ENCODE measurements at places on chromosomes 12 and 14.

GRCh38 chr12:13085968-13086686 lies 17.3 kb downstream of the GSG1 start:
- DNase-seq, result no peak

GRCh38 chr12:5171701-5172100 lies 128.0 kb downstream of the KCNA5 start:
- DNase-seq, result no peak

DNA sequence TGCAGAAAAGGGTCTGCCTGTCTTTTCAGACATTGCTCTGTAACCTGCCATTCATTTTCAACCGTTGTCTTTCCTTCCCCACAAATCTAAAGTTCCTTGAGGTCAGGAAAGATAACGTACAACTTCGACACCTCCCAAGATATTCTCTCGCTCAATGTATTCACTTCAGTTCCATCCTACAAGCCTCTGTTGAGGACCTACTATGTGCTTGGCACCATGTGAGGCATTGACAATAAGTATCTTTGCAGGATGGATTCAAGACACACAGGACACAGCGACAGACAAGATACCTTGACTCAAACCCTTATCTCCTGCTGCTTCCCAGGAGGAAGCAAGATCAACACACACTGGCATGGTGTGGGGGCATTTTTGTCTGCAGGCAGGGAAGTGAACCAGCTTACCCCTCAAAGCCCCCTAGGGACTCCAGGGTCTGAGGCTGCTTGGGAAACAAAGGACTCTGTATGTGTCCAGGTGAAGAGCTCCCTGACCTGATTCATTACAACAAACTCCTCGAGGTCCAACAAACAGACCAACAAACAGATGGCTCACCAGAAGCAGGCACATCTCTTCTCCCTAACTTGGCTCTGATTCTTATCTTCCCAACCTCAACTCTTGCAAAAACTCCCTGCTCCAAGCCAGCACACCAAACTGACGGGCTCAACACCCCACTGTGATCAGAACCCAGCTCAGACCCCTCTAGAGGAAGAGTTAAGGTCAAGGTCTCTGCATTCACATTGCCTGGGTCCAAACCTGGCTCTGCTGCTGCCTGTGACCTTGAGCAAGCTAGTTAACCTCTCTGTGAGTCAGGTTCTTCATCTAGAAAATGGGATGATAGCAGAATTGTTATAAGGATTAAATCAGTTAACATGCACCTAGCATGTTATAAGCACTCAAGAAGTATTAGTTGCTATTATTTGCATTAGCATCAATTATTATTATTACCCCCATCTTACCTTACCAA lies 6.3 kb downstream of the NUAK1 start:
- DNase-seq, result no peak

DNA sequence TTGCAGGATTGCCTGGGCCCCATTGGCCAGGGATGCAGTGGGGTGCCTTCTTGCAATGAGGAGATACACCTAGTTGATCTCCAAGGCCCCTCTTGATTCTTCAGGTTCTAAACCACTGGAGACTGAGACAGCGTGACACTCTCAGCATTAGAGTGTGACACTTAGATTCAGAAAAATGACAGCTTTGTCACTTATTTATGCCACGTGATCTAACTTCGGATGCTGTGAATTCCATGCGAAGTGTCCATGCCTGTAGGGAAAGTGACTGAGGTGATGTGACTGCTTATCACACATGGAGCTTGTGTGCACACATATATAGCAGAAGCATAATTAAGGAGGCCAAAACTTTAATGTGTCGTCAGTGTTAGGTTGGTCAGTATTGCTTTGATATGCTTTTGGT lies 30.4 kb downstream of the FBXW8 start:
- no peak for DNase-seq

- no peak for DNase-seq
These were observed 70.8 kb downstream of the WDR20 start for GRCh38 chr14:102210421-102211042.

DNA sequence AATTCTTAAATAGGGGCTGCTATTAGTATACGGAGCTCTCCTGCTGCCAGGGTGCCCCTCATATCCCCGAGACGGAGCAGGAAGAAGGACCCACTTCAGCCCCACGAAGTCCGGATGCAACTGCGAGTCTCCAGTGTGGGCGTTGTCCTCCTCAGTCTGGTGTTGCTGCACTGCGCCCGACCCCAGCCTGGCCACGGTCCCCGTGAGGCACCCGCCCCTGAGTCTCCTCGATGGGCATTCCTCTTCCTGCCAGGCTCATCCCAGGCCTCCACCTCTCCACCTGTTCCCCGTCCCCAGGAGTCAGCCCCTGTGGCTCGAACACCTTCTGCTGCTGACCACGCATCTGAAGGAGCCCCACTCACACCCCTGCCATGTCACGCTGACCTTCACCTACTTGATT lies 68.1 kb upstream of the SFSWAP start:
- no peak for DNase-seq

- DNase-seq, result no peak
These were observed 9.7 kb downstream of the GLTP start for GRCh38 chr12:109870648-109871047.

DNA sequence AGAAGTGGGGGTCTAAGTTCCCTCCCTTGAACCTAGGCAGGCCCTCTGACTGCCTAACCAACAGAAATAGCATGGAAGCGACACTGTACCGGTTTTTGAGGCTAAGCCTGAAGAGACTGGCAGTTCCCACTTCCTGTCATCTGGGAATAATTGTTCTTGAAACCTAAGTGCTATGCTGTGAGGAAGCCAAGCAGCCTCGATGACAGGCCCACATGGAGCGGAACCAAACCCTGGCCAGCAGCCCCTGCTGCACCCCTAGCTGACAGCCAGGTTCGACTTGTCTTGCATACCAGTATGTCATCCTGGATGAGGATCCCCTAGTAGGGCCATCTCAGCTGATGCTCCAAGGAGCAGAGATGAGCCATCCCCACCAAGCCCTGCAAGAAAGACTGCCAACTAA lies 6.4 kb upstream of the GPR68 start:
- DNase-seq, result no peak

- no peak for DNase-seq
These were observed 2.6 kb upstream of the CNOT2 start for GRCh38 chr12:70240673-70241072.

DNA sequence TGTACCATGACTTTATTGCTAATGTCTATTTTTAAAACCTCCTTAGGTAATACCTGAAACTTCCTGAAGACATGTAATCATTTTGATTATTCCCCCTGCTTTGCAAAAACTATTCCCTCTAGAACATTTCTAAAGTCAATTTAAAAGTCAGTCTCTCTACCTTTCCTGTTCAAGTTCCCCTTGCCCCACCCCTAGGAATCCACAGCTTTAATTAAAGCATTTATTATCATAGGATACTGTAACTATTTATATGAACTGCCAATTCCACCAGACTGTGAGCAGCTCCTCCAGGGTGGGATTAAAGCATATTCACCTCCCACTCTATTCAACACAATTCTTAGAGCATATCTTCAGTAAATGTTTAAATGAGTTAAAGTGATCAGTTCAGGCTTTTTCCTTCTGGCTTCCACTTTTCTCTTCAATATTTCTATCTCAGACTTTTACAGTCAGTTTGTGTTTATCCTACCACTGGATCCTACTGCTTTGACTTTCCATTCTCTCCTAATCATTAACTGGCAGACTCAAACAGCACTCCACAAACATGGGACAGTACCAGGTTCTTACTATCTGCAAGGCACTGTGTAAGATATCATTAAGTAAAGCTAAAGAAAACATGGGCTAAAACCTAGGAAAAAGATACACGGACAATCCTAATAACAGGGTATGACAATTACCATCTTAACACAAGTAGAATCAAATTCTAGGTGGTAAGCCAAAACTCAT lies 39.1 kb downstream of the PTPN21 start:
- DNase-seq, result no peak

- DNase-seq, result no peak
These were observed 164.9 kb downstream of the DYRK2 start for GRCh38 chr12:67813456-67813904.

- no peak for DNase-seq
These were observed 3.2 kb upstream of the HOXC11 start for GRCh38 chr12:53969588-53970259.

DNA sequence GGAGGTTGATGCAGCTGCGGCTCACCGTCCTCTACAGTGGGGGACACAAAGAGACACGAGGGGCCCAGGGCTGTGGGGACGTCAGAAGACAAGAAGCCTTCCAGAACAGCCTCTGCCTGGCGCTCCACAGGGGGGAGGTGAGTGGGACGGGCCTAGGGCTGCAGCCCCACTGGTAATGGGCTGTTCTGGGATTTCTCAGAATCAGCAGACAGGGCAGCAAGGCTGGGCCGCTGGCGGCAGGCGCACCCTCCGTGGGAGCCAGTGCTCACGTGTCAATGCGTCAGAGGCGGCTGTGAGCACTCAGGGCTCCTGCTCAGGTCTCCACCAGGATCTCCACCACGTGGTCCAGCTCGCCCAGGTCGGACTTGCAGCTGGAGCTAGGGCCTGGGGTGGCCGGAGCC lies 10.0 kb downstream of the CDCA4 start:
- no peak for DNase-seq

- no peak for DNase-seq
These were observed 1542.6 kb downstream of the AACS start for GRCh38 chr12:126607867-126608266.

DNA sequence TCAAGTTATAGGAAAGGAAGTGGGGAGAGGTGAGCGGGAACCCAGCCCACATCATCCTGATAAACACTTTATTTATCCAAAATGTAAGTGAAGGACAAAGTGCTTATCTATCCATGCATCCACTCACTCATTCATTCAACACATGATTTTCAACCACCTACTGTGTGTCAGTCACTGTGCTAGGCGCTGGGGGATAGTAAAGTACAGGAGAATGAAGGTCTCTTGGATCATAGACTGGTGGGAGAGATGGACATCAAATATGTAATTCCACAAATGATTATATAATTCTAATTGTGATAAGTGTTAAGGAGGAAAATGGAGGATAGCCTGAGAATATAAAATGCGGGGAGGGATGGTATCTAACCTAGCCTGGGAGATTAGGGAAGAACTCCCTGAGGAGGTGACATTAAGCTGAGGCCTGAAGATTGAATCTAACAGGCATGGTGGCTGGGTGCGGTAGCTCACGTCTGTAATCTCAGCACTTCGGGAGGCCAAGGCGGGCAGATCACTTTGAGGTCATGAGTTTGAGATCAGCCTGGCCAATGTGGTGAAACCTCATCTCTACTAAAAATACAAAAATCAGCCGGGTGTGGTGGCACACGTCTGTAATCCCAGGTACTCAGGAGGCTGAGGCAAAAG lies 41.3 kb upstream of the CHST11 start:
- no peak for DNase-seq

DNA sequence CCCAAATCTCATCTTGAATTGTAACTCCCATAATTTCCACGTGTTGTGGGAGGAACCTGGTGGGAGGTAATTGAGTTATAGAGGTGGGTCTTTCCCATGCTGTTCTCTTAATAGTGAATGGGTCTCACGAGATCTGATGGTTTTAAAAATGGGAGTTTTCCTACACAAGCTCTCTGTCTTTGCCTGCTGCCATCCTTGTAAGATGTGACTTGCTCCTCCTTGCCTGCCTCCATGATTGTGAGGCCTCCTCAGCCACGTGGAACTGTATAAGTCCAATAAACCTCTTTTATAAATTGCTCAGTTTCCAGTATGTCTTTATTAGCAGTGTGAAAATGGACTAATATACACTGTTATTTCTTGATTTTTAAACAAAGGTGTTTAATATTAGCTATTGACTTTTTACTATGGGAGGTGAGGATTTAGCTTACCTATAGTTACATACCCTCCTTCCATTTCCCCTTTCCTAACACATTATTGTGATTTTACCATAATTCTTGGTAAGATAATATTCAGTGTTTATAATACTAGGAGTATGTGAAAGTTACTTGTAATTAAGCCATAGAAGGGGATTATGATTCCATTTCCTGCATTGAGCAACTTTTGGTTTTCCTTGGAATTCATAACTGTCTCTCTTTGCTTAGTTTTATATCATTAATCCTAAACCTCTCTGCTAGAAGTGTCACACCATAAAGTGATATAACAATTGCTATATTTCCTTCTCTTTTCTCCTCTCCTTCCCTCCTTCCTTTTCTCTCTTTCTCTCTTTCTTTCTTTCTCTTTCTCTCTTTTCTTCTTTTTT lies 151.0 kb upstream of the KRAS start:
- DNase-seq, result no peak

DNA sequence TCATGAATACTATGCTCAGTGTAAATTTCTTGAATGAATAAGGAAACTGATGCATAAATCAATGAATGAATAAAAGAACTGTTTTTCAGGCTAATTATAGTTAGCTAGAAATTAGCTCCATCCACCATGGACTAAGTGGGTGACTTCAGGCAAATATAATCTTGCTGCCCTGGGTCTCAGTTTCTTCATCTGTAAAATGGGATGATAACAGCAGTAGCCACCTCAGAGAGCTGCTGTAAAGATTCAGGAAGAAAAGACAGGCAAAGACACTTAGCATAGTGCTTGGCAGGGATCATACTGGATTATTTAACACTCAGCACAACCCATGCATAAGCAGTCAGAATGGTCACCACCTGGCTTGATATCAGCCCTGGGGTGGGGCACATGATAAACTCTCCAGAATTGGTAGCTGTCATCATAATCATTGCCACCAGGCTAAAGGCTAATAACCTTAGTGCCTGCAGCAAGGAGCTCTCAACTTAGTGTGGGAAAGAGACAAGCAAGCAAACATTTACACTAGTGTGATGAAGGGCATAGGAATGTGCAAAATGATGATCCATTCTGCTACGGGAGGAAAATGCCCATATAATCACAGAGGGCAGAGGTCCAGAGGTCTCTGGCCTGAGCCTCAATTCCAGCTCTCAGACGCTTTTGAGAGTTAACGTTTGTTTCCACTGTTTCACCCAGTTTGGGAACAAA lies 234.7 kb upstream of the TBX3 start:
- DNase-seq, result no peak

DNA sequence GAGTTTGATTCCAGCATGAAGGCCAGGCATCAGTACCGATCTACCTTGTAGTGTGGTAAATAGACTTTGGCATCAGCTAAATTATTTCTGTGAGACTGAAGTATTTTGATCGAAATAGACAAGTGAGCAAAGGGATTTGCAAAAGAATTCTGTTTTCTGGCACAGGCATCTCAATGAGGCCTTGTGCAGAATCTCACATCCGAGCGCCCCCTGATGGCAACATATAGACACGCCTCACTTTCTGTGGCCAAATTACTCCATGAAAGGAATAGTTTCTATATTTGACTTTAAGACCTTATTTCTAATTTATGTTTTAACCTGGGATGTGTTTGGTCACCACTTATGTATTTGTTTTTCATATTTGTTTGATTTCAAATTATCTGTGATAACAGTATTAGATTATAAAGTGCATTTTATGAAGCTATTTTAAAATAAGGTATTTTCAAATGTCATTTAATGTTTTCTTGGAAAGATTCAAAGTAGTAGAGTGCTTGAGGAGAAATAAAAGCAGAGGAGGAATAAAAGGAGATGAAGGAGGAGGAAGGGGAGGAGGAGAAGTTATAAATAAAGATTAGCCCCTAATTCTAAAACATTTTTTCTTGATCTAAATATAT lies 731.9 kb downstream of the NRXN3 start:
- DNase-seq, result peak; percentile 0

- DNase-seq, result no peak
These were observed 10.3 kb upstream of the INF2 start for GRCh38 chr14:104678901-104679705.

GRCh38 chr12:56261503-56262232 lies 3.5 kb upstream of the ANKRD52 start:
- DNase-seq, result no peak

Measured in AML-193 (cell line).